ENCODE measurements at places on chromosomes 6 and 20.

GRCh38 chr20:43243672-43244269, 54.1 kb upstream of the PTPRT start:
- no peak for DNase-seq

- no peak for DNase-seq
Observed at GRCh38 chr20:5140195-5140594, 13.4 kb downstream of the CDS2 start.

DNA sequence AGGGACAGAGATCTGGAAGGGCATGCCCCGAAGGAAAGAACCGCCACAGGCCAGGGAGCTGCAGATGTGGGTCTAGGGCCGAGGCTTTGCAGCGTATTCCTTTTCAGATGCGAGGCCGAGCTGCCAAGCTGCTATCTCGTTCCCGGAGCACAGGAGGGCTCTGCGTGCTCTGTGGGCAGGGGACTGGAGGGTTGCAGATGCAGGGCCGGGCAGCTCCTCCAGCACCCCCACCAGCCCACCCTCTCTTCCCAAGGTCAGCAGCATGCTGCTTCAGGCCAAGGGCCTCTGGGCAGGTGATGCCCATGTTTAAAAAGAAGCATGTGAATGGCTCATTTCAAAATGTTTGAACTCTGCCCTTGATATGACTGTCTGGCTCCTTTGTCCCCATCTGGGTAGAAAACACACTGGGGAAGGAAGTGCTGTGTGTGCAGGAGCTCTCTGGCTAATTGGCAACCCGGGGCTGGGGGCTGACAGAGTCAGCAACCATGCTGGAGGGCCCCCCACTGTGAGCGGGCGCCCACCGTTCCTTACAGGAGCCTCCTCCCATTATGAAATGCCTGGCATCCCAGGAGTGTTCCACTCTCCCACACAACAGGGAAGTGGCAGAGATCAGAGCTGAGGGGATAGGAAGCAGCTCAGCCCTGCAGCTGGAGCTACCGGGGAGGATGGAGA, 353.3 kb downstream of the ZFAND3 start:
- no peak for DNase-seq

- no peak for DNase-seq
Observed at GRCh38 chr20:13299401-13299800, 78.3 kb downstream of the ISM1 start.

DNA sequence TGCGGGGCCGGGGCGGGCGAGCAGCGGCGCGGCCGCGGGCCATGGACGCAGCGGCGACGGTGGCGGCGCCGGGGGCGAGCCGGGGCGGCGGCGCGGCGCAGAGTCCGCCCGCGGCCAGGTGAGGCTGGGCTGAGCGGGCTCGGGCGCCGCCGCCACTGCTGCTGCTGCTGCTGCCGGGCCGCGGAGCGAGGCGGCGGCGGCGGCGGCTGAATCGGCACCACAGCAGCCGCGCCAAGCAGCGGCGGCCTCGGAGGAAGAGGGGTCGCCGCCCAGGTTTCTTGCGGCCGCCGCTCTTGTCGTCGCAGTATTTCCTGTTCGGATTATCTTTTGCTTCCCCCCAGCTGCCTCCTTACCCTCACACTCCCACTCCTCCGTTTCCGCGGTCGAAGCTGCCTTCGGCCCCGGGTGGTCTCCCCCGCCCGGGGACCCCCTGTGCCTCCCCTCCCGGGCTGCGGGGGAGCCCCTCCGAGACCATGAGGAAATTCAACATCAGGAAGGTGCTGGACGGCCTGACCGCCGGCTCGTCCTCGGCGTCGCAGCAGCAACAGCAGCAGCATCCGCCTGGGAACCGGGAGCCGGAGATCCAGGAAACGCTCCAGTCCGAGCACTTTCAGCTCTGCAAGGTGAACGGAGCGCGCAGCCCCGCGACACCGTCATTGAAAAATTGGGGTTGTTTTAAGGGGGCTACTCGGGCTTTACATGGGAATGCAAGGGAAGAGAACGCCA, at the start of gene STXBP5:
STXBP5 (plus strand) TSS at position 358 of the 726 bp plus-strand sequence; CDS start at position 474, 116 bp downstream.
- no peak for DNase-seq

DNA sequence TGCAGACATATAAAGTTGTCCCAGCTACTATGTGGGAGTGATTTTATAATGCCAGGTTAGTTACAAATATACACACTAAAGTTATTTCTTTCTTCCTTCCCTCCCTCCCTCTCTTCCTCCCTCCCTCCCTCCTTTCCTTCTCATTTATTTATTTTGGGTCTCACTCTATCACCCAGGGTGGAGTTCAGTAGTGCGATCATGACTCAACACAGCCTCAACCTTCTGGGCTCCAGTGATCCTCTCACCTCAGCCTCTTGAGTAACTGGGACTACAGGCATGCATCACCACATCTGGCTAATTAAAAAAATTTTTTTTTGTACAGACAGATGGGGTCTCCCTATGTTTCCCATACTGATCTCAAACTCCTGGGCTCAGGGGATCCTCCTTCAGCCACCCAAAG, 59.2 kb downstream of the PHF20 start:
- no peak for DNase-seq

- DNase-seq, result no peak
Observed at GRCh38 chr6:111925296-111925695, 52.0 kb upstream of the FYN start.

DNA sequence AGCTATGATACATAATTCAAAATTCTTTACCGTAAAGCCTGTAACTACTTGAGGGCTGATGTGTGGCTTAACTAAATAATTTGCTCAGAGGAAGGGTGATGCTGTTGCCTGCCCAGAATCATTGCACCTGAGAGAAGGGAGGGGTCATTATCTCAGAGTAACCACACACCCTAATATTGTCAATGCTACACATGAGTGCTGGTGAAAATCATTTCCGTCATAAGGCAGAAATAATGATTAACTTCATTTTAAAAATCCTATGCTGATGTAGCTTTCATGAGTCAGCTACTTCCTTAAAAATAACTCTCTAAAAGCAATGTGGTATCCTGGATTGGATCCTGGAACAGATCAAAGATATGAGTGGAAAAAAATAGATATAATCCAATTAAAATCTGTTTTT, 146.4 kb upstream of the FAM83B start:
- no peak for DNase-seq

GRCh38 chr6:166343150-166343487, 774 bp upstream of the SFT2D1 start:
- no peak for DNase-seq

GRCh38 chr6:37141281-37142049, 28.5 kb upstream of the PIM1 start:
- no peak for DNase-seq

GRCh38 chr6:111651185-111652034, 45.7 kb upstream of the TRAF3IP2 start:
- DNase-seq, result no peak

DNA sequence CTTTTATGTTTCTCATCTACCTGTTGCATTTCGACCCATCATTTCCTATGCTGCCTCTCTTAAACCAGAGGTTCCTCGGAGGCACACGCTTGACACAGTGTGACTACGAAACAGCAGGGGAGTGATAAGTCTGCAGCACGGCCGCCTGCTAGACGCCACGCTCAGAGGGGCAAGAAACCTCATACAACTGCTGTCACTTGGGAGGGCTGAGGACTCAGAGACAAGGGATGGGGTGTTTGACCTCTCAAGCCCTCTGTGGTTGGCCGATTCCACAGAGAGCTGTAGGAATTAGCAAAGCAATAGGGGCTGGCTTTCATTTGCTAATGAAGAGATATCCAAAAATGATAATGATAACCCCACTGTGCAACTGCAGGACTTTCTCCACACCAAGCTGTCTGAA, 372.5 kb downstream of the ZFAND3 start:
- DNase-seq, result no peak

- no peak for DNase-seq
Observed at GRCh38 chr6:83369692-83370091, 61.2 kb downstream of the ME1 start.

- no peak for DNase-seq
Observed at GRCh38 chr6:659716-660581, 3.0 kb upstream of the HUS1B start.

DNA sequence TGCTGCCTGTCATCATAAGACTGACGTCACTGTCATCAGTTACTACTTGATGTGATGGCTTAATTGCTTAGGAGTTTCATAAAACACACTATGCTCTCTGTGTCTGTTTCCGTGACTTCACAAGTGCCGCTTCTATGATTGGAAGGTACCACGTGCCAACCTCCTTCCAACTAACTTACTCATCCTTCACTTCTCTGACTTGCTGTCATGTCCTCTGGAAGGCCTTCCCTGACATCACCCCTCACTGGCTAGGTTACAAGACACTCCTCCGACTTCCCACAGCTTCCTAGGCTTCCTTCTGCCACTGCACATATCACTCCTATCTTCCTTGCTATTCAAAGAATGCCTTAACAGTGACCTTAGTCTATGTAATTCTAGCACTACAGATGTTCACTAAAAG, 20.4 kb downstream of the SERINC3 start:
- DNase-seq, result no peak

DNA sequence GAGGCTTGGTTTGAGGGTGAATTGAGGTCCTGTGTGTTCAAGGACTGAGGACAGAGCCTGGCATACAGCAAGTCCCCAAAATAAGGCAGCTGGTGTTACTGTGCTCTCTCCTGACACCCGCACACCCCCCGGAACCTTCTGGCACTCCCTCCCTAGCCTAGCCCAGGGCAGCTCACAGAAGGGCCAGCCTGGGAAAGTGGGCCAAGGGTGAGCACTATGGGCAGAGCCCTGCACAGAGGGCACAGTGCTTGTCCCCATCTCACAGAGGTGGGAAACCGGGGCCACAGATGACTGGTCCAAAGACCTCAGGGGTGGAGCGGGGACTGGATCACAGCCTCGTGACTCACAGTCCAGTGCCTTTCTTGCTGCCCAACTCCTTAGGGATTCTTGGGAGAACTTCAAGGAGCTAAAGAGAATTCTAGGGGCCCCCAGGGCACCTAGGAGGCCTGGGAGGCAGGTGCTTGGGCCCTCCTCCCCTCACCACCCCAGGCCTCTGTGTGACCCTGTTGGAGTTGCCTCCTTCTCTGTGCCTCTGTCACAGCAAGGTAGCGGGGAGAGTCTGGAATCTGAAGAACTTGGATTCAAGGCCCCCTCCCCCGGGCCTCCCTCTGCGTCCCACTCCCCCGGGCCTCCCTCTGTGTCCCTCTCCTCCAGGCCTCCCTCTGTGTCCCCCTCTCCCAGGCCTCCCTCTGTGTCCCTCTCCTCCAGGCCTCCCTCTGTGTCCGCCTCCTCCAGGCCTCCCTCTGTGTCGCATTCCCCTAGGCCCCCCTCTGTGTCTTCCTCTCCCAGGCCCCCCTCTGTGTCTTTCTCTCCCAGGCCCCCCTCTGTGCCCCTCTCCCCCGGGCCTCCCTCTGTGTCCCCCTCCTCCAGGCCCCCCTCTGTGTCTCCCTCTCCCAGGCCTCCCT, 13.5 kb downstream of the DLGAP4 start:
- DNase-seq, result no peak

- no peak for DNase-seq
Observed at GRCh38 chr6:63883597-63883996, 248.0 kb downstream of the PHF3 start.

DNA sequence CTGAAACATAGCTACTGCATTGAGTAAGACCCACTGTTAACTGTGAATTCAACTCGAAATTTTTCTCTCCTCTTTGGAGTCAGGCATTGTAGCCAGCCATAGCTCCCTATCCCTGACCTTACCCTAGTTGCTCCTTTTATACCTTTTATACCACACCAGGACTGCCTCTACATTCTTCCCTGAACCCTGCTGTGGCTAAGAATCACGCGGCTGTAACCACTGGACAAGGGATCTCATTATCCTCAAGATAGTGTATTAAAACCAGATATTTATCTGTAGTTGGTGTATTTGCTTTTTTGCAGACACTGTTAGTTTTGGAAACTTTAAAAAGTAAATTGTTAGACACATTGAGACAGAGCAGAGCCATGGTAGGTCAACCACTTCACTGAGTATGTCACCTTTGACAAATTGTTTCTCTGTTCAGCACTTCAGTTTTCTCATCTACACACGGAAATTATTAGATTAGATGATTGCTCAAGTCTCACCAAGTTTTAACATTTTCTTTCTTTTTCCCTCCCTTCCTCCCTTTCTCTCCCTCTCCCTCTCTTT, 171.9 kb upstream of the PRND start:
- DNase-seq, result no peak

DNA sequence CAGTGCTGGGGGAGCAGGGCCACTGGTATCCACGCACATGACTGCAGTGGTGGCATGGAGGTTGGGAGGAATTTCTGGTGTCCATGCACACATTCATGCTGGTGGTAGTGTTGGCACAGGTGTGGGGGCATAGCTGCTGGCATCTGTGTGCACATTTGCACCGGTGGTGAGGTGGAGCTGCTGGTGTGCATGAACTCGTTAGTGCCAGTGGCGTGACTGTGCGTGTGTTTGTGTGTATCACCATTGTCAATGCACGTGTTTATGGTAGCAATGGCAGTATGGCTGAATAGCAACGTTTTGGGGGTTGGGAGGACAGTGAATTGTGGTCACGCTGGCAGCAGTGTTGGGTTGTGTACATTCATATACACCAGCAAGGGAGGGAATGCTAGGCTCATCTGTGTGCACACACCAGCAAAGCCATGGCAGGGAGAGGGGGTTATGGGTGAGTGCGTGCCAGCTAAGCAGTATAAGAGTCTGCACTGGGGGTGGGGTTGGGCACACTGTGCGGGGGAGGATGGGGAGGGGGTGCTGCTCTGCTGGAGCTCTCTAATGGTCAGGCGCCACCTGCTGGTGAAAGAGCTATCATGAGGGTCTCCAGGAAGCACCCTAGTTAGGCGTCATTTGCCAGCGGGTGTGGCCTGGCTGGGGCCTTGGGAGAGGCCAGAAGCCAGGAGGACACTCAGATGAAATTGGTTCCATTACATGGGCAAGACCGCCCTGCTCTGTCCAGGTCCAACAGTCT, 626.1 kb upstream of the ID4 start:
- no peak for DNase-seq

GRCh38 chr6:148682990-148683389, 63.8 kb upstream of the UST start:
- no peak for DNase-seq

GRCh38 chr20:24634855-24635254, 165.4 kb downstream of the SYNDIG1 start:
- DNase-seq, result no peak

GRCh38 chr20:63698739-63699465, 2.5 kb downstream of the TNFRSF6B start:
- DNase-seq, result no peak

DNA sequence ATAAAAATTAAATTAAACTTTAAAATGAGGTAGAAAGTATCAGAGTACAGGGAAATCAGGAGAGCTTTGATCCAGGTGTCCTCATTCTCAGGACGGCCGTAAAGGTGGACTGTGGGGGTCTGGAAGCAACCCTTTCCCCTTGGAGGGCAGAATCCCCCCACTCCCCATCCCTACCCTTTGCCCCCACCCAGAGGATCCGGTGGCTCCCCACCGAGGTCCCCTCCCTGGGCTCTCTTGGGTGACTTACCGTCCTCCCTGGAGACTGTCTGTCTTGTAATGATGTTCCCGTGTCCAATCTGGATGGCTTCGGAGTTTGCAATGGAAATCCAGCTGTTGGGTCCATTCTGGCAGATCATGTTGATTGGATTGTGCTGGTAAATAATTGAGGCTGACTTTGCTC, 7.3 kb downstream of the ZBP1 start:
- no peak for DNase-seq

- no peak for DNase-seq
Observed at GRCh38 chr20:43397147-43397546, 60.5 kb upstream of the SRSF6 start.

Data from cortex of kidney (tissue), 1 donor.